ENCODE measurements at places on chromosomes 4 and X.

- DNase-seq = no peak
Observed at GRCh38 chr4:176945334-176945733, 152.6 kb upstream of the VEGFC start.

DNA sequence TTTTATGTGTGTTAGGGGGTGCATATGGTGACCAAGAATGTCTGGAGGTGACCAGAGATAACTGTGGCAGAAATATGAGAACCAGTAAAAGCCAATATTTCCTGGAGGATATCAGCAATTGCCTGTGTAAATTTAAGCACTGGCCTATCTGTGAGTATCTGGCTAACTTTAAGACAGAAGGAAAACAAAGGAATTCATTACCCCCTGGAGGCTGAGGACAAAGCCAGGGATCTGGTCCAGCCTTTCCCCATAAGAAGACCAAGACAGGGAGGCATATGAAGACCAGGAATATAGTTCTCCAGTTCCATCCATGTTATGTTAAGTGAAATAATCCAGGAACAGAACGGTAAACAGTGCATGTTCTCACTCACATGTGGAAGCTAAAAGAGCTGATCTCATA lies 49.2 kb downstream of the MFAP3L start:
- DNase-seq = no peak

DNA sequence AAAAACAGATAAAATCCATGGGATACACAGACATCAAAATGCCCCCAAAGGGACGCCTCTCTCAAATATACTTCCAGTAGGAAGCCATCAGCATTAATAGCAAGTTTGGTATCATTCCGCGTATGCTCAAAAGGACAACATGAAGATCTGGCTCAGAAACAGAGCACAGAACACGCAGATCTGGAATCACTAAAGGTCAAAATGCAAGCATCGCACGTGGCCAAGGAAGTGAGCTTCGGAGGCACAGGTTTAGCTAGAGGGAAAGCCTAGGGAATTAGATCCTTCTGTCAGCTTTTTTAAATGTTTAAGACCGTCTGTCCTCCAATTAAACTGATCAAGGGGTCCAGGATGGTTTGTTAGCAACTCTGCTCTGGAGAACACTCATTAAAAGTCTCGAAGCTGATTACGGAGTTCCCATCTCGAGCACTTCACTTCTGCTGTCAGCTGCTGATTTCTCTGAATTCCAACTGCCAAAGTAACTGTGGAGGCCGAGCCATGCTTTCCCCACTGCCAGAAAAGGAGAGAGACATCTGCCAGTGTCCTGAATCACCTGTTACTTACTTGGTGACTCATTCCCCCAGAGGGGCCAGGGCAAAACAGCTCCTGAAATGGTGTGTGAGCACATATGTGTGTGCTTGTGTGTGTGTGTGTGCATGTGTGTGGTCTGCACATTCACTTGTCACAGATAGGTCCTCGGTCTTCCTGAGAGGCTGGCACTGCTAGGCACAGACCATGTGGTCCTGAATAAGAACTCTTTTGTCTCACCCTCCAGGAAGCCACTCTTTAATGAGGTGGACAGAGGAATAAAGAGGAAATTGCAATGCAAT lies 177.7 kb upstream of the PPARGC1A start:
- no peak for DNase-seq

- DNase-seq = no peak
Observed at GRCh38 chr4:26032142-26032541, 118.1 kb downstream of the SMIM20 start.

- no peak for DNase-seq
Observed at GRCh38 chr4:7902101-7902553, 37.5 kb downstream of the AFAP1 start.

DNA sequence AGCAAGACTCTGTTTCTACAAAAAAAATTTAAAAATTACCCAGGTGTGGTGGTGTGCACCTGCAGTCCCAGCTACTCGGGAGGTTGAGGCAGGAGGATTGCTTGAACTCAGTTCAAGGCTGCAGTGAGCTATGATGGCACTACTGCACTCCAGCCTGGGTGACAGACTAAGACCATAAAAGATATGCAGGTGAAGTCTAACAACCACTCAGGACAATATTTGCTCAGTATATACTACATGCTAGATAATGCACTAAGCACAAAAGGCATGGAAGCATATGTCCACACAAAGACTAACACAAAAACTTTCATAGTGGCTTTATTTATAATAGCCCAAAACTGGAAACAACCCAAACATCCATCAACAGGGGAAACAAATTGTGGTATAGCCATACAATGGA lies 57.7 kb upstream of the TXK start:
- no peak for DNase-seq

GRCh38 chr4:172168888-172169287 lies 355.7 kb downstream of the GALNTL6 start:
- DNase-seq = no peak

GRCh38 chr4:4408576-4409335 lies 21.9 kb downstream of the NSG1 start:
- no peak for DNase-seq

DNA sequence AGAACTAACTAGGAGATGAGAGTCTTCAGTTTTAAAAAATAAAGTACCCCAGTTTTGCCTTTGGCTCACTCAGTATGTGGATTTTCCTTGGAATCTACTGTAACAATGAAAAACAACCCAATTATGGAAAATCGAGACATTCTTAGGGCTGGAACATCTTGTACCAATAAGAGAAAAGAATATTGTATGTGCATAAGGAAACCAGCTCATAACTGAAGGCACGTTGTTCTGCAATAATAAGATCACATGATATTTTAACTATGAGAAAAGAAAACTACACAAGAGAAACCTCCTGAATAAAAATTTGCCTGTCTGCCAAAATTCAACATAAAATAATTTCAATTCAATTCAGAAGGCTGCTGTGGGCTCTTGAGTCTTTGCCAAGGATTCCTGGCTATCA lies 261.8 kb upstream of the EDNRA start:
- no peak for DNase-seq

- no peak for DNase-seq
Observed at GRCh38 chr4:141339966-141340365, 119.3 kb downstream of the ZNF330 start.

DNA sequence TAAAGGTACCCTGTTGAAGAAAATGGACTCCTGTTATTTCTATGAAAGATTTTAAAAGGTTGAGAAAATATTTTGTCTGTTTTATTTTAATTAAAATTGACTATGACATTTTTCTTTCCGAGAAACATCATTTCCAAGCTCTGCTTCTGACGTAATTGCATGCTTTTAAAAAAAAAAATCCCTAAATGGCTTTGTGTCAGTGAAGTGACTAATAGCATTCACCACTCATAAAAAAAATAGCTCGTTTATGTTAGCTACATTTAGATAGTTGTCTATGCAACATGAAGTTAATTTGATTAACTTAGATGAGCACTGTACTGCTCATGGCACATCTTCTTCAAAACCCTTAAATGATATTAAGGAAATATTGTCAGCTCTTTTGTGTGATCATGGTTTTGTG lies 105.1 kb upstream of the KLHL13 start:
- DNase-seq = no peak

GRCh38 chr4:113826421-113826820 lies 64.9 kb upstream of the CAMK2D start:
- DNase-seq = no peak

DNA sequence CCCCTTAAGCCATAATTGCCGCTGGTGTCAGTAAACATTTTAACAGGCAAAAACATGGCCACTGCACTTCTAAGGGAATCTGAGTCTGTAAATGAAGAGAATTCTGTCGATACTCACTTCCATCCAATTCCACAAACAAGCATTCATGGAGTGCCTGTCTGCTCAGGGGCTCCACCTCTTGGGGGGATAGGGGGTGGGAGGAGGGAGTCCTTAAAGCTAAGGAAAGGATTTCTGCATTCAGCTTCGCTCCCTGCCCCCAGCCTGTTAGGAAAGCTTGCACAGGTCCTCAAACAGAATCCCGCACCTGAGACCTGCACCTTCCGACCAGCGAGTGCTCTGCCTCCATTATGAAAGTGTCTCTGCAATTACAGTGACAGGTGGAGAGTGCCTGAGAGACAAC lies 130.2 kb upstream of the KIT start:
- no peak for DNase-seq

DNA sequence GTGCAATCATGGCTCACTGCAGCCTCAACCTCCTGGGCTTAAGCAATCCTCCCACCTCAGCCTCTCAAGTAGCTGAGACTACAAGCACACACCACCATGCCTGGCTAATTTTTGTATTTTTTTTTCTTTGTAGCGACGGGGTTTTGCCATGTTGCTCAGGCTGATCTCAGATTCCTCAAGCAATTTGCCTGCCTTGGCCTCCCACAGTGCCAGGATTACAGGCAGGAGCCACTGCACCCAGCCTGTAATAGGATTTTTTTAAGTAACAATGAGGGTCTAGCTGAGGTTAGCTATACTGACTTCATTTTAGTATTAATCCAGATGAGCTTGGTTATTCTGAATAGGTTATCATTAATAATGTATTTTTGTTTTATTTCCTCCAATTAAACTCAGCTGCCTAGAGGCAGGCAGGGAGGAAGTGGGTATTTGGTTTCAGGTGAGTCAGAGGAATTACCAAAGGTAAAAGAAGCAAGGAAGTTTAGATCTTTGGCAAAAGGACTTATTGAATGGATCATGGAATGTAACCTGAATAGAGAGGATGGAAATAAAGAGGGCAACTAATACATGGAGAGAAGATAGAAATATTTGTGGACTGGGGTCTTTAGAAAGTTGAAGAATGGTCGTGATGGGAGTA lies 1023.3 kb upstream of the TENM3 start:
- no peak for DNase-seq

DNA sequence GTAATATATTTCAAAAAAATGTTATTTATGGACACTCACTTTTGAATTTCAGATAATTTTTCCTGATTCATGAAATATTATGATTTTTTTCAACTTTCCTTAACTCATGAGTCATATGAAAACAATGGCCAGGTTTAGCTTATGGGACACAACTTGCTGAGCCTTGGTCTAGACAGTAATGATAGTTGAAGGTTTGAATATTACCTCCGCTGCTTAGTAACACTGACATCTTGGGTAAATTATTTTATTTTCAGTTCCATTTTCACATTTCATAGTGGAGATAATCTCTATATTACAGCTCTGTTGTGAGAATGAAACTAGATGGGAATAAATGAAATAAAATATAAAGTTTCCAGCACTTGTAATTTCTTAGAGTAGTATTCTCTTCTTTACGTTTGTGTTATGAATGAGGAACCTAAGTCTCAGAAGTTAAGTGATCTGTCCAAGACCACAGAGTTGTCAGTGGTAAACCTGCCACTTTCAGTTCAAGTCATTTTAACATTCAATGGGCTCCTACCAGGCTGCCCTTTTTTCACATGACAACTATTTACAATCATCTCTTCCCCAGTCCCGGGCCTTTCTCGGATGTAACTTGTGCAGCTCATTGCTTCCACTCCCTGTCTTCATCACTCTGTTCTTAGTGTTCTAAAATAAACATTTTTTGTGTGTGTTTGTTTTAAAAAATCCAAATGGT lies 46.8 kb upstream of the GC start:
- no peak for DNase-seq

DNA sequence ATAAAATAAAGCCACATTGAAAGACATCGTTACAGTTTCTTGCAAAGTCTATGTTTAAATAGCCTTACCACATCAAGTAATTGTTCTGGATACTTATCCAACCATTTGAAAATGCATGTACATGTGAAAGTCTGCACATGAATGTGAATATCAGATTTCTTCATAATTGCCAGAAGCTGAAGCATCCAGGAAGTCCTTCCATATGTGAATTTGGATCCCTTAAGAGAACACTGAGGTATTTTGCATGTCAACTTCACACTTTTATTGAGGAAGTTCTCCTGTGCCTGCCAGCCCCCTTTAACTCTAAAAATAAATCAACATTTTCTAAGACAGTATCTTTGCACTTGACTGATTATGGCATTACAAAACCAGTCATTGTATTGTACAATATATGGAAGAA lies 1103.5 kb upstream of the ADGRL3 start:
- no peak for DNase-seq

GRCh38 chr4:21744046-21744445 lies 204.5 kb downstream of the KCNIP4 start:
- no peak for DNase-seq

DNA sequence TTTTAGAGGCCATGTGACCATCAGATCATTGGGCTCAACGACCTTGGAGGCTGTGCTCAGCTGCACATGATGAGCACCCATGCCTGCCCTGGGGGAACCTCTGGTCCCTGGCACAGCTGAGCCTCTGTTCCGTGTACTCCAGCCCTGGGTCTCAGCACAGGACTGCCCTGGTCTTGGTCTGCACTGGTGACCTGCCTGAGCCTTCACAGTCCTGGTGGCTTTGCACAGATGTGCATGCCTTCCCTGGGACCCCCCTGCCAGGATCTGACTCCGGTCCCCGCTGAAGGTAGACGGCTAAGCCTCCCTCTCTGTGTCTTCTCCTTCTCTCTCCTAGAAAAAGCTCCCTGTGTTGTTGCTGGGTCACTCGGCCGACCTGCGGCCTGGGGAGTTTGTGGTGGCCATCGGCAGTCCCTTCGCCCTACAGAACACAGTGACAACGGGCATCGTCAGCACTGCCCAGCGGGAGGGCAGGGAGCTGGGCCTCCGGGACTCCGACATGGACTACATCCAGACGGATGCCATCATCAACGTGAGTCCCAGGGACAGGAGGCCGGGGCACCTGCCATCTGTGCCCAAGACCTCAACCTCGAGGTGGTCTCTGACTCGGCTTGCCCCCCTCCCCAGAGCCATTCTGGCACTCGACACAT lies 21.6 kb downstream of the HTRA3 start:
- no peak for DNase-seq

DNA sequence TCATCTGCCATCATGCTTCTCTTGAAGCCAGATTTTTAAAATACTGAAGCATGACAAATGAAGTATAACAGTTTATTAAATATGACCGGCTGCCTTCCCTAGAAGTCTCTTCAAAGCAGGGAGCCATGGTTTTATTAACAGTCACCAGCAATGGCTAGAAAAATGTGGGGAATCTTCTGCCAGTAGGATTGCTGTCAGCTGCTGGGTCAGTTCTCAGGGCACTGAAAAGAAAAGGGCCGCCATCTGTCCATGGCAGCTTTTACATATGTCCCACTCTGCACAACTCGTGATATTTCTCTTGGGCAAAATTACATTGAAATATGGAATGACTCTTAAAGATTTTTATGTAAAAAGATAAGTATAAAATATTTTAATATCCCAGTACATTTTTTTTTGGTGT lies 2.8 kb downstream of the CCNG2 start:
- no peak for DNase-seq

GRCh38 chr4:110271986-110272385 lies 73.6 kb upstream of the ELOVL6 start:
- no peak for DNase-seq

- DNase-seq = no peak
Observed at GRCh38 chr4:25818371-25818871, 44.4 kb downstream of the SEL1L3 start.
